ENCODE measurements at places on chromosomes 1 and 21.

GRCh38 chr1:221822591-221822990, 80.7 kb upstream of the DUSP10 start:
- DNase-seq = no peak

GRCh38 chr1:7117399-7118281, 332.4 kb downstream of the CAMTA1 start:
- peak; percentile 80 for DNase-seq

DNA sequence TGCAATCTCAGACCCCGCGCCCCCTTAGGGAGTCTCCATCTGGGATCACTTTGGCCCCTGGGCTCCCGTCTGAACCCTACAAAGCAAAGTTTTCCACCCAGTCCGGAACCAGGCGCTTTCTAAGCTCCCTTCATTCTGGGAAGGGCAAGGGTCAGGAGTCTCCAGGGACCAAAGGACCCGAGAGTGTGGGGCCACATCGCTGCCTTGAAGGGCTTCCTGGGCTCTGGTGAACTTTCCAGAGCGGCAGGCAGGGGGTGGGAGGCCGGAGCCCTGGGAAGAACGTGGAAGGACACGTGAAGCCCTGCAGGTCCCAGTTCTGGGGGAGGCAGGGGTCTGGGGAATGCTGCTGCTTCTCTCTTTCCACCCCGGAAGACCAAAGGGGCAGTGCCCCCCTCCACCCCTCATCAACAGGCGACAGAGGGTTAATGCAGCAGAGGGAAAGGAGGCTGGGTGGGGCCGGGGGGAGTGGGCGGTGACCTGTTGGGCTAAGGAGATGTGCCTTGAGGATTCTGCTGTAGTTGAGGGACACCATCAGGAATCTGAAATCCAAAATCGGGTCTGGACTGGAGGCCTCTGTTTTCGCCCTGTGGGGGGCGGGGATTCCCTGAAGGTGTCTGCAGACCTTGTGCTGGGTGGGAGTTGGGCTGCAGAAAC, 734 bp downstream of the CDK18 start:
- no peak for DNase-seq

- DNase-seq = no peak
Observed at GRCh38 chr1:70583522-70583921, 172.5 kb downstream of the CTH start.

DNA sequence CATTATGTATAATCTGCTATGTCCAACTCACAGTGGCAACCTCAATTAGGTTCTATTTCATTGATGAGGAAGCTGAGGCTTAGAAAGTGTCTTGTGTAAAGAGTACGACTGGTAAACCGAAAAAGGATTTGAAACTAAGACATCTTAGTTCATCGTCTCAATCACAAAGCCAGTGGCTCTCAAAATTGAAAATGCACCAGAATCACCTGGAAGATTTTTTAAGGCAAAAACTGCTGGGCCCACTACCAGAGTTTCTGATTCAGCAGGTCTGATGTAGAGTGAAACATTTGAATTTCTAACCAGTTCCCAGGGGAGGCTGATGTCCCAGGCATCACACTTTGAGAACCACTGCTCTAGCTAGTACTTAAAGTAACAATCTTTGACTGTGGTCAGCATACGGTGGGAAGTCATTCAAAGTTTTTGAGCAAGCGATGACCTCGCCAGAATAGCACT, 5.2 kb upstream of the LRRC53 start:
- no peak for DNase-seq

All from Kasumi-1 (cell line).